ENCODE measurements at places on chromosomes 4 and X. TPM values are rescaled to one million over a fixed set of nuclear protein-coding genes. Genes with fewer than 3 reads are reported as not detected.

CFI gene
- 53.9 TPM for total RNA-seq

- DNase-seq = peak; percentile 23
- no peaks in the 10 kb centered on the region for H3K27me3 ChIP-seq
- peaks cover 8% of the 10 kb centered on the region for H3K4me1 ChIP-seq
These were observed 15.7 kb downstream of the CFAP99 start for GRCh38 chr4:2434420-2434819.

- DNase-seq = no peak
- no peaks in the 10 kb centered on the region for H3K4me1 ChIP-seq
- no peak overlapping the region for H3K4me3 ChIP-seq
- no peaks in the 10 kb centered on the region for H3K36me3 ChIP-seq
These were observed 106.9 kb upstream of the DCAF12L2 start for GRCh38 chrX:126272795-126273497.

RTL9 gene
- 0.72 TPM for total RNA-seq

DNA sequence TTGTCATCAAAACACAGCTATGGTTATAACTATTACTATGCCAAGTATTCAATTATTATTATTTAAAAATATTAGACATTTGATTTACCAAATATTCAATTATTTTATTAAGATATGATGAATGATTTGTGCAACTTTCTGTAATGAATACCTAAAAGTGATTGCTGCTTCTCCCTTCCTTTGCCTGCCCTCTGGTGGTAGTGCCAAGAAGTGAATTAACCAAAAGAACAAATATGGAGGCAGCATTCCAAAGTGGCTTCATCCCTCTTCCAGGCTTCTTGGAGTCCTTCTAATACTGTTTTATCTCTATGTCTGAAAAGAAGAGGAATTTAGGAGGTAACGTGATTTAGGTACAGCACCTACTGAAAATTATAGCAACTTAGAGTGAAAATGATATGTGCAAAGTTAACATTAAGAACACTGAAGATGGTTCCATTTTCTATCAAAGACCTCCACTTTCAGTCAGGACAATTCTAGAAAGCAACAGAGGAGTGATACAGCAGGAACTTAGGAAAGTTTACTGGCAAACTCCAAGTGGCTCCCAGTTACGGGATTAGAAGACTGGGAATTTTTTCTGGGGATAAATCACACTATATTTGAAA is 43.0 kb downstream of the ENPEP start:
- no peaks in the 10 kb centered on the region for H3K4me1 ChIP-seq
- no peak for DNase-seq
- H3K4me3 ChIP-seq = no peak overlapping the region
- no peaks in the 10 kb centered on the region for H3K36me3 ChIP-seq
- H3K27me3 ChIP-seq = no peaks in the 10 kb centered on the region
- no peak overlapping the region for H3K27ac ChIP-seq

DNA sequence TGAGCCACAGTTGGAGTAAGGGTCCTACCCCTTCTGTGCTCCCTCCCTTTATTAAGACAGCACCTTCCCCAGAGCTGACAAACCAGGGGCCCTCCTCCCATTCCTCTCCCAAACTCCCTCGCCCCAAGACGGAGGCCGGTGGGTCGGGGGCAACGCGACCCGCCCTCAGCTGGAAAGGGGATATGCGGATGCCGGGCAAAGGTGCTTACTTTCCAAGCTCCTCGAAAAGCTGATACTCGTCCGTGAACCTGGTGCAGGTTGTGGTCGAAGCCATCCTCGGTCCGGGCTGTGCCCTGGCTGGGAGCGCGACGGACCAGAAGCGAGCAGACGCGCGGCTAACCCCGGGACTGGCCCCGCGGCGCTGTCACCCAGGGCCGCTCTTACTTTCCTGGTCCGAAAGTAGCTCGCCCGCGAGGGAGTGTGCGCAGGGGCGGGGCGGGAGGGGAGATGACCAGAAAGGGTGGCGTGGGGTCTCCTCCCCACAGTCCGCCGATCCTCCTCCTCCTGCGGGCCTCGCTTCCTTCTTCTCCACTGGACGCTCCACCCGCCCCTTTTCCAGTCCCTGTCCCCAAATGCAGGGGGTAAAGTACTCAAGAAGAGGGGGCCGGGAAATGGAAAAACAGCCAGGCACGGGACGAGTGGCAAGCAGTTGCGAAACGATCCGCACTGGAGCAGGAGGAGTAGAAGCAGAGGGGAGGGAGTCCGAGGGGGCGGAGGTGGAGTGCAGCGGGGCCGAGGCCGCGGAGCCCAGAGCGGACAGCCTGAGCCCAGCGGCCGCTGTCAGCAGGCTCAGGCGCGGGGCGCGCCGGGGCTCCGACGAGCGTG is 531 bp downstream of the CAMK2D start:
- H3K4me1 ChIP-seq = peaks cover 43% of the 10 kb centered on the region
- H3K27ac ChIP-seq = peak overlapping the region; percentile 96
- H3K36me3 ChIP-seq = peaks cover 7% of the 10 kb centered on the region
- no peaks in the 10 kb centered on the region for H3K27me3 ChIP-seq
- peak overlapping the region; percentile 80 for H3K4me3 ChIP-seq
- peak; percentile 90 for DNase-seq

DNA sequence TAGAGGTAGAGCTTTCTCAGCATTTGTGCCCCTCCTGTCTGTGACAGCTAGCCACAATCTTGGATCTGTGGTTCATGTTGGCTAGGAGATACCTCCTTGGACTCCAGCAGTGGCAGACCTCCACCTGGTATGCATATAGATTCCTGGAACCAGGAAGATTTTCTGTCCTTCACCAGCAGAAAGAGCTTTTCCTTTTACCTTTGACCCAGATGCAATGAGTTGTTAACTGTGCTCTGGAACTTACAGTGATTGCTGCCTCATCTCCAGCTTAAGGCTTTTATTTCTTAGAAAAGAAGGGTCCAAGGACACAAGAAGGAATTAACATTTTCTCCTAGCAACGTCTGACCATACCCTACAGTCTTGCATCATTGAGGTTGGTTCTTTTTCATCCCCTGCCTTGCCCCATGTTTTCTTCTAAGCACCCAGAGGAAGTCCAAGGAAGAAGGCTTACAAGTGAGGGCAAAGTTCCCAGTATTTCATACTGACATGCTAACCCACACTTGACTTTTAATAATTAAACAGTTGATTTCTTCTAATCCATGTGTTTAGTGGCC is 217.1 kb upstream of the ARHGAP24 start:
- H3K27ac ChIP-seq = no peak overlapping the region
- H3K27me3 ChIP-seq = no peaks in the 10 kb centered on the region
- DNase-seq = no peak

TLR3 gene
- 8.0 TPM for total RNA-seq

GRCh38 chr4:112119353-112119783 is 25.9 kb upstream of the FAM241A start:
- no peaks in the 10 kb centered on the region for H3K4me1 ChIP-seq
- DNase-seq = no peak
- H3K36me3 ChIP-seq = no peaks in the 10 kb centered on the region
- no peak overlapping the region for H3K4me3 ChIP-seq

DNA sequence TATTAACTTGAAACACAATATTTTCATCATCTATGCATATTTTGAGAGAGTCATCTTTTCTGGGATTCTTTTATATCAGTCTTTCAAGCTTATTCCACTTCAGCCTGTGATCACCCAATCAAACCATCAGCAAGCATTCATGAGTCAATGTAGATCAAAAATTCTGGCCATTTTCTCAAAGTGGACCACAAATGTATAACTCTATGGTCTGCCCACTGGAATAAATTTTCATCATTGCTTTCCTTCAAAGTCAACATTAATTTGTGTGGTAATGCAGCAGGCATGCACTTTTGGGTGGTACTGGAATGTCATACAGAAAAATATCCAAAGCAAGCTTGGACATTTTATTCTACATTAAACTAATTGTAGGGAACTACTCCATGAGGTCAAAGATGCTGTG is 1013.0 kb downstream of the STIM2 start:
- DNase-seq = no peak
- H3K4me1 ChIP-seq = no peaks in the 10 kb centered on the region
- H3K27me3 ChIP-seq = no peaks in the 10 kb centered on the region
- H3K36me3 ChIP-seq = no peaks in the 10 kb centered on the region

TASL gene
- total RNA-seq = not detected

- H3K27me3 ChIP-seq = no peaks in the 10 kb centered on the region
- H3K27ac ChIP-seq = no peak overlapping the region
- H3K36me3 ChIP-seq = no peaks in the 10 kb centered on the region
- H3K4me3 ChIP-seq = no peak overlapping the region
- H3K4me1 ChIP-seq = no peaks in the 10 kb centered on the region
These were observed 109.8 kb downstream of the MAPK10 start for GRCh38 chr4:86250006-86250405.

FDCSP gene
- not detected for total RNA-seq

- no peak overlapping the region for H3K27ac ChIP-seq
- H3K4me1 ChIP-seq = peaks cover 12% of the 10 kb centered on the region
- H3K27me3 ChIP-seq = no peaks in the 10 kb centered on the region
- H3K4me3 ChIP-seq = no peak overlapping the region
- DNase-seq = peak; percentile 79
These were observed 793.6 kb upstream of the INTU start for GRCh38 chr4:126838941-126839679.

DNA sequence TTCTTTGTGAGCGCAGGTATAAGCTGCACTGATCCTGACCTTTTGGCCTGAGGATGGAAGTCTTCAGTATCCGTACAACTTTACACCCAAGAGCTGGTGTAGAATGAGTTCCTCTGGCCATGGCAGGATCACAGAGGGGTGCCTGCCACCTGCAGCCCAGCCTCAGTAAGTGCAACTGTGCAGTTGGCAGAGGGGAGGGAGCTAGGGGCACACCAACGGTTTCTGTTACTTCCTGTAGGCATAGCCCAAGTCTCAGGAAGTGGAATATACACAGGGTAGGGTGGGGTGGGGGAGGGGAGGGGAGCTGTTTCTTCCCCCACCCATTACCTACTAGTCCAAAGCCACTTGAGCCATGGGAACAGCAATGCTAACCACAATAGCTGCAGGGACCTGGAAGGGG is 85.4 kb upstream of the GBA3 start:
- peak; percentile 68 for DNase-seq
- H3K36me3 ChIP-seq = no peaks in the 10 kb centered on the region
- H3K4me3 ChIP-seq = no peak overlapping the region
- no peaks in the 10 kb centered on the region for H3K27me3 ChIP-seq
- no peaks in the 10 kb centered on the region for H3K4me1 ChIP-seq
- H3K27ac ChIP-seq = no peak overlapping the region

- H3K4me3 ChIP-seq = no peak overlapping the region
- H3K4me1 ChIP-seq = no peaks in the 10 kb centered on the region
- no peak for DNase-seq
- H3K27ac ChIP-seq = no peak overlapping the region
- no peaks in the 10 kb centered on the region for H3K36me3 ChIP-seq
These were observed 40.7 kb upstream of the ASMTL start for GRCh38 chrX:1493412-1493811.

ODAPH gene
- not detected for total RNA-seq

- no peak overlapping the region for H3K4me3 ChIP-seq
- no peaks in the 10 kb centered on the region for H3K27me3 ChIP-seq
- no peak overlapping the region for H3K27ac ChIP-seq
- H3K36me3 ChIP-seq = no peaks in the 10 kb centered on the region
- H3K4me1 ChIP-seq = no peaks in the 10 kb centered on the region
- DNase-seq = no peak
These were observed 210.5 kb downstream of the PWWP3B start for GRCh38 chrX:106378616-106379015.

CLNK gene
- total RNA-seq = not detected

DNA sequence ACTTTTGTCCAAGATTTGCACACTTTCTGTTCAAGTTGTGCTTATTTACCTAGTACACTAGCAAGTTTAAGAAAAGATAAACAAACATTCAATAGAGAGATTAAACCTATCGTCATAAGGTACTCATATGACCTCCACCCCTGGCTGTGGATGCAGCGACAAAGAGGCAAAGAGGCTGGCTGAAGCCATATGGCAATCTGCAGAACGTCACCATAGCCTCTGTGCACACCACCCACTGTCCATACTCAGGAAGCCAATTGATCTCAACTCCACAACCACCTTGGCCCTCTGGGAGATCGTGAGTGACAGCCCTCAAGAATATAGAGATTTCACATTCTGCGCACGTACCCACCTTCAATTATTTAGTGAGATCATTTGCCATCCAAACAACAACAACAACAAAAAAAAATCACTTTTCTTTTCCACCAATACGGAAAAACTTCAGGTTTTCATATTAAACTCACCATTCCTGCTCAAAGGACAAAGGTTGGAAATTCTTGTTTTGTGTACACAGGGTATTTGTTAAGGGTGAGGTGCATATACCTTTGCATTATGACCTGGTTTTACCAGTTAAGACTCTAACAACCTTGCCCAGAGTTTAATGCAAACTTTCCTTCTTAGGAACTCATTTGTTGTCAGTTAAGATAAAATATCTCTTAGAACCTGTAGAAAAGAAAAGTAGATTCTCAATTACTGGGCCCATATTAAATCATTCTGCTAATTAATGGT is 243.0 kb upstream of the FSTL5 start:
- DNase-seq = no peak
- no peaks in the 10 kb centered on the region for H3K4me1 ChIP-seq
- H3K27me3 ChIP-seq = no peaks in the 10 kb centered on the region
- H3K27ac ChIP-seq = no peak overlapping the region

GRIA3 gene
- 3.3 TPM for total RNA-seq

GRCh38 chr4:142846108-142846728 is at the start of gene INPP4B:
INPP4B (minus strand) TSS chr4:142846301.
- no peaks in the 10 kb centered on the region for H3K36me3 ChIP-seq
- peak within 1 kb of the TSS; percentile 44 for H3K27ac ChIP-seq
- peak; percentile 88 for DNase-seq
- H3K4me3 ChIP-seq = peak within 1 kb of the TSS; percentile 83

ENPEP gene
- total RNA-seq = 1.1 TPM

CSAG2 gene
- total RNA-seq = not detected

GRCh38 chrX:67607466-67607865 is 63.6 kb downstream of the AR start:
- no peak overlapping the region for H3K27ac ChIP-seq
- no peaks in the 10 kb centered on the region for H3K27me3 ChIP-seq
- no peak for DNase-seq
- H3K36me3 ChIP-seq = no peaks in the 10 kb centered on the region

Data from osteoblast (primary cell).